ENCODE measurements at places on chromosomes 6 and 20.

DNA sequence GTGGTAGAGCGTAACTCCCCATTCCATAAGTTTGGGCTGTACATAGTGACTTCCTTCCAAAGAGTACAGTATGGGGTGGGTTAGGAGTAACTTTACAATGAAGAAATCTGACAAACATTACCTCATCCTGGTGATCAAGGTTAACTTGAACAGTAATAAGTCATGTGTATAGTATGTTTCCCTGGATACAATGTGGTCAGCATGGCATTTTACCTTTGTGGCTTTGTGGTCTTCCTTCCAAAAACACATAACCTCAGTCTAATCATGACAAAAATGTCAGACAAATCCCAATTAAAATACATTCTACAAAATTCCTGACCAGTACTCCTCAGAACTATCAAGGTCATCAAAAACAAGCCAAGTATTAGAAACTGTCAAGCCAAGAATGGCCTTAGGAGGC lies 225.1 kb downstream of the UBE3D start:
- DNase-seq = no peak

- no peak for DNase-seq
These were observed 53.2 kb downstream of the DNAAF9 start for GRCh38 chr20:3354247-3354646.

DNA sequence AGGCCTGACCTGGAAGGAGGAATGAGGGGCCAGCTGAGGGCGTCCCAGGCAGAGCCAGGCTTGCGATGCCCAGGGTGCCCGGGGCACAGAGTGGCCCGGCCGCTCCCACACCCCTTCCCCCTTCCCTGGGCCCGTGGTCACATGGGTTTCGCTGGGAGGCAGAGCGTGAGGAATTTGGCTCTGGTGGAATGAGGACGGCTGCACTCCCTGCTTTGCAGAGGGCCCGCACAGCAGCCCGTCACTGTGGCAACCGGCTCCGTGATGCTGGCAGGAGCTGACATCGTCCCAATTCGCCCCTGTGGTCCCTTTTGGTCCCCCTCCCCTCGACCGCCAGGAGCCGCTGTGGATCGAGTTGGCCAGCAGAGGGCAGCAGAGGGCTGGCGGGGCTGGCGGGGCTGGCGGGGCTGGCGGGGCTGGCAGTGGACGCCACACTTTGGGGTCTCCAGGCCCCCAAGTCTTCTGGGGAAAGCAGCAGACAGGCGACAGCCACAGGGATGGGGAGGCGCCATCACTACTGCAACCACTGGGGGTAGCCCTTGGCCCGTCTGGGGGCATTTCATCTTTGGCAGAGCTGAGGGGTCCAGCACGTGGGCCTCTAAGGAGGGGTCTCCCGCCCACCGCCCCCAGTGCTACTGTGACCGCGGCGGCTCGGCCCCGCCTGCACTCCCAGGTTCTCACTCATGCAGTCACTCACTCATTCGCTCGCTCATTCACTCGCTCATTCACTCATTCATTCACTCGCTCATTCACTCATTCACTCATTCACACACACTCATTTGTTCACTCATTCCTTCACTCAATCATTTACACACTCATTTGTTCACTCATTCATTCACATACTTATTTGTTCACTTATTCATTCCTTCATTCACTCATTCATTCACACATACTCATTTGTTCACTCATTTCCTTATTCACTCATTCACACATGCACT lies 49.7 kb upstream of the BHLHE23 start:
- DNase-seq = peak; percentile 17

- no peak for DNase-seq
These were observed 10.0 kb downstream of the REV3L start for GRCh38 chr6:111472933-111473435.

DNA sequence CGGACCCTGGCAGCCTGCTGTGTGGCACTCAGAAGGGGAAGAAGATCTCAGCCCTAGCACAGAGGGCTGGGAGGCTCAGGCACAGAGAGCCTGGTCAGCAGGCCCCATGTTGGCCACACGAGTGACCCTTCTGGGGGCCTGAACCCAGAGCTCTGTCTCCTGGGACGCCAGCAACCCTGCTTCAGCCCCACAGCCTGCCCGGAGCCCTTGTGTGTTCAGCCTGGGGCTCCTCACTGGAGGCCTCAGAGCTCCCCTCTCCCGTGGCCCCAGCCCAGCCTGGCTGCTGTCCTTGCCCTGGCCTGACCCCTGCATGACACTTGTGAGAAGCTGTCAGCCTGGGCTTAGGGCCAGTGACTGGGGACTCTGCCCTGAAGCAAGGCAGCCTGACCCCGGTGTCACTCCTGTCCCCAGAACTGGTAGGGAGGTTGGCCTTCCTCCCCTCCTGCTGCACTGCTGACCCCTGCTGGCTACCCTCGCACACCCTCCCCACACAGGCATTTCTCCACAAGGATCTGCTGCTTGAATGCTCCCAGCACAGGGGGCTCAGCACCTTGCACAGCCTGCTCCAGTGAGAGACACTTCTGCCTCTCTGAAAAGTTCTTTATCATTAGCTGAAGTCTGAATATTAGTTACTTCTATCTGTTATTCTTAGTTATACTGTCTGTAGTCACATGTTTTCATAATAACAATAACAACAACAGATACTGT lies 15.4 kb upstream of the IP6K3 start:
- DNase-seq = peak; percentile 39

GRCh38 chr6:104357928-104358327 lies 501.8 kb downstream of the HACE1 start:
- DNase-seq = no peak

GRCh38 chr6:24981386-24981760 lies 45.6 kb upstream of the RIPOR2 start:
- no peak for DNase-seq

GRCh38 chr20:34115232-34115631 lies 3.2 kb upstream of the EIF2S2 start:
- no peak for DNase-seq

DNA sequence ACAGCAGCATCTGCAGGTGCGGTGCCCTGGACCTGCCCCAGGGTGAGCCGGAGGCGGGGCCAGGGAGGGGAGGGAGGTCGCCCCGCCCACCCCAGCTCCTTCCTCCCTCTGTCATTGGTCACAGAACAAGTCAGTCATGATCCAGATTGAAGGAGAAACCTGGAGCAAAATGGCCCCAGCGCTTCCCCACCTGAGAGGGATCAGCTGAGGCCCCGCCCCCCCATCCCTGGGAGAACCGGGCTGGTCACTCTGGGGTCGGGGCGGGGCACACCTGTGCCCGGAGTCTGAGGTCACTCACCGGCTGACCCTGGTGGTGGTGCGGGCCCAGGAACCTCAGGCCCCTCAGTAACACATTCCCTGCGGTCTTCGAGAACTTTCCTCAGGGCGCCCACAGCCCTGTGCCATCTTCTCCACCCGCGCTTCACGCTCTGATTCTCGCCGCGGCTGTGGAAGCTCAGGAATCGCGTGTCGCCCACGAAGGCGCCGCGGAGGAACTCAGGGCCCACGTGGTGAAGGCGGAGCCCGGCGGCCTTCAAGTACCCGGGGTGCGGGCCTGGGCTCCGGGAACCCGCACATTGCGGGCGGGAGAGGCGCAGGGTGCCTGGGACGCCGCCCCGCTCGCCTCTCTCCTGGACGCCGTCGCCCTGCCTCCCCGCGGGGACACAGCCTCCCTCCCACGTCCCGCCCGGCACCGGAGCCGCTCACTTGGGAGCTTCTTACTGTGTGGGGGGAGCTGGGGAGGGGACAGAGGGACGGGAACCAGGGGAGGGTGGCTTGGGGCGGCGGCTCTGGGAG lies 36.4 kb upstream of the HLA-C start:
- DNase-seq = no peak
